ENCODE measurements at places on chromosomes 5 and 9. TPM values are rescaled to one million over a fixed set of nuclear protein-coding genes. Genes with fewer than 3 reads are reported as not detected.

- peak; percentile 78 for DNase-seq
Observed at GRCh38 chr9:127828262-127829031, 25.8 kb downstream of the FPGS start.

GRCh38 chr5:111068213-111068612 is 3.3 kb upstream of the TSLP start:
- DNase-seq = no peak

GRCh38 chr9:17075146-17075757 is 59.6 kb upstream of the CNTLN start:
- no peak for DNase-seq

GRCh38 chr9:127776195-127776923 is 2.1 kb downstream of the SH2D3C start:
- DNase-seq = no peak

- peak; percentile 26 for DNase-seq
Observed at GRCh38 chr9:87107072-87107471, 159.8 kb upstream of the GAS1 start.

The DPM2 gene
- total RNA-seq = 12.3 TPM

The UNC5A gene
- 0.22 TPM for total RNA-seq

The PPP1R26 gene
- total RNA-seq = 9.7 TPM
